ENCODE measurements at places on chromosomes 7 and 10.

- peak; percentile 13 for DNase-seq
These were observed 164.6 kb downstream of the AUTS2 start for GRCh38 chr7:69762821-69763352.

- peak; percentile 73 for DNase-seq
These were observed 144.6 kb downstream of the NRCAM start for GRCh38 chr7:108311446-108312168.

- peak; percentile 90 for DNase-seq
These were observed 196.3 kb downstream of the JCAD start for GRCh38 chr10:29862923-29863614.

DNA sequence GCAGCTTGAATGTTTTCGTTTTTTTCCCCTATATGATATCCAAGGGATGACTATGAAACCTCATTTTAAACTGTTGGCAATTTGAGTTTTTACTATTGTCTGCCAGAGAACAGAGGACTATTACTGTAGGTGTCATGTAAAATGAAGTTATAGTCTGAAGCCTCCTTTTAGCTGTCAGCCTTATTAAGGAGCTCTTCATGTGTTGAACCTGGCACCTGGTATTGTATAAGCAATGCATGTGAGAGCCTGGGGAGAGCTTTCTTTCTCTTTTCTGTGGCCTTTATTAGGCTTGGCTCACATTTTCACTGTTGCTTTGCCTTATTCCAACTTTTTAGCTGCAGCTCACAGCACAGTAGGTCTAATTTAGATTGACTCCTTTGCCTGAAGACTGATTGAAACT is 119.1 kb upstream of the FOXP2 start:
- no peak for DNase-seq

DNA sequence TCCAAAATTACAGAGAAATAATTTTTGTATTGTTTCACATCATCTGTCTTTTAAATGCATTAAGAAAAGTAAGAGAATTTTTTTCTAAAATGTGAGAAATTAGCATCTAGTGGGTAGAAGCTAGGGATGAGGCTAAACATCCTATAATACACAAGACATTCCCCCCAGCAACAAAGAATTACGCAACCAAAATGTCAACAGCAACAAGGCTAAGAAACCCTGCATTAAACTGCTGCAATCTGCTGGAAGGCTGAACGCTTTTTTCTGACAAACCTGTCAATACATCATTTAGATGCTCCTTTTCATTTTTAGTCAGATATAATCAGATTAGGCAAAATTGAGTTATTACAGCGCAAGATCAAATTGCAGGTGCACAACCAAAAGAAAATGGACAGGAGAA is 162.2 kb downstream of the C1GALT1 start:
- no peak for DNase-seq

GRCh38 chr10:122469848-122470247 is 8.5 kb downstream of the HTRA1 start:
- DNase-seq: no peak

GRCh38 chr7:140475747-140476333 is 3.5 kb downstream of the MKRN1 start:
- peak; percentile 32 for DNase-seq

- DNase-seq: no peak
These were observed 324.4 kb upstream of the ZNF32 start for GRCh38 chr10:43972976-43973647.

GRCh38 chr10:116699049-116699448 is 43.3 kb downstream of the HSPA12A start:
- DNase-seq: no peak

DNA sequence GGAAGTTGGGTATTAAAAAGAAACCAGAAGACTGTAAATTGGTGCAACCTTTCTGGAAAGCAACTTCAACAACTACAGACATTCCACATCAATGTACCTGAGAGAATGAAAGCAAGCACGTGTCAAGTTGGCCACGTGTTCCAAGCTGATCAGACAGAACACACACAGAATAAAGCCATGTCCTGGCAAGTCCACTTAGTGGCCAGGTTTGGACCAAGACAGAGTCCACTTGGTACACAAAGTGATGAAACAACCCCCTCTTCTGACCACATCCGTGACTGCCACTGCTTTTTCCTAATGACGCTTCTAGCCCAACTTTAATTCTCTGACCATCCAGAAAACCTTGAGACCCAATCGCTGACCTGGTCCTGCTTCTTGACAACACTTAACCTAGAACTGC is 109.4 kb downstream of the ABLIM1 start:
- DNase-seq: peak; percentile 54

Measured in RWPE1 (cell line).